ENCODE measurements at places on chromosomes 2 and 18. TPM values are rescaled to one million over a fixed set of nuclear protein-coding genes. Genes with fewer than 3 reads are reported as not detected.

Gene TMEM87B
- total RNA-seq: 112 TPM

Gene EGR4
- total RNA-seq: not detected

Gene FBXO15
- total RNA-seq: 0.43 TPM

Gene ITGA4
- 145 TPM for total RNA-seq

Gene ATG16L1
- 27.4 TPM for total RNA-seq

Gene GPR75
- 2.6 TPM for total RNA-seq

Gene AKAIN1
- not detected for total RNA-seq

Gene ASB18
- not detected for total RNA-seq

Gene ATP6V1C2
- total RNA-seq: under 0.01 TPM

Gene MAIP1
- 22.9 TPM for total RNA-seq

Gene CPLX4
- under 0.01 TPM for total RNA-seq

Gene CTLA4
- total RNA-seq: not detected

Gene SNORC
- total RNA-seq: 0.86 TPM
